ENCODE measurements at places on chromosomes 5 and 9. TPM values are rescaled to one million over a fixed set of nuclear protein-coding genes. Genes with fewer than 3 reads are reported as not detected.

- peaks cover 45% of the 10 kb centered on the region for H3K4me1 ChIP-seq
- H3K27ac ChIP-seq = peak overlapping the region; percentile 32
- DNase-seq = no peak
- H3K4me3 ChIP-seq = no peak overlapping the region
- H3K36me3 ChIP-seq = peaks cover 61% of the 10 kb centered on the region
- no peaks in the 10 kb centered on the region for H3K27me3 ChIP-seq
Measured at GRCh38 chr5:39394946-39395345, 29.8 kb downstream of the DAB2 start.

GRCh38 chr5:180093651-180094382, 22.3 kb upstream of the RNF130 start:
- no peak overlapping the region for H3K27ac ChIP-seq
- peaks cover 12% of the 10 kb centered on the region for H3K4me1 ChIP-seq
- peaks cover 7% of the 10 kb centered on the region for H3K27me3 ChIP-seq
- no peaks in the 10 kb centered on the region for H3K36me3 ChIP-seq
- no peak for DNase-seq
- H3K4me3 ChIP-seq = no peak overlapping the region

Gene MYMK
- not detected for total RNA-seq

Gene PDE8B
- 2.5 TPM for total RNA-seq

- DNase-seq = no peak
- no peak overlapping the region for H3K4me3 ChIP-seq
- H3K36me3 ChIP-seq = no peaks in the 10 kb centered on the region
Measured at GRCh38 chr9:116144555-116144954, 9.0 kb upstream of the PAPPA start.

DNA sequence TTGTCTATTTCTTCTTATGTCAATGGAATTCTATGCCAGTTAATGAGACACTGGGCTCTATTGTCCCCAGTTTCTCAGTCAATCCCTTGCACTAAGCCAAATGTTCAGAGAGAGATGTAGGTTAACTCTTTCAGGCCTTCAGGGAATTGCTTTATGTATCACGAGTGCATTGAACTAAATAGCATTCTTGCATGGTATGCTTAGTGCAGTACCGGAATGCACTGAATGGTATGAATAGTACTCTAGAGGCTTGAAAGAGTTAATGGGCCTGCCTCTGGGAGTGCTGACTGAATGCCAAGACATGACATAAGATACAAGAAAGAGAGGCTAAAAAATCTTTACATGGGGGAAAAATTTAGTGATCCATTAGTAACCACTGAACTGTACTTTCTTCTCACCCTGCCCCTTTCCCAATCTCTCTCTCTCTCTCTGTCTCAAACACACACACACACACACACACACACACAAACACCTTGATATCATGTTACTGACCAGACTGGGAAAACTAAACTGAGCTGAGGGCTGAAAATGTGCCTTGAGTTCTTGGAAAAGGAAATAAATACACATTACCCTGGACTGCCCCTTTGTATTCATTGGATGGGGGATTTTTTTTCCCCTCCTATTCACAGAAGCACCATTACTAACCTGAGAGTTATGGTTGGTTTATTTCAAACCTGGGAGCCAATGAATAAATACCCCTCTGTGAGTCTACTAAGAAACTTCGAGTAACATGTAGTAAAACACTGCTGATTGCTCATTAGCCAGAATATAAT, 35.4 kb upstream of the TMC1 start:
- H3K27ac ChIP-seq = no peak overlapping the region
- peaks cover 8% of the 10 kb centered on the region for H3K4me1 ChIP-seq

Data from osteocyte (in vitro differentiated cells).